ENCODE measurements at places on chromosomes 7 and 10. TPM values are rescaled to one million over a fixed set of nuclear protein-coding genes. Genes with fewer than 3 reads are reported as not detected.

Gene BHLHA15
- 1.9 TPM for total RNA-seq

Gene EEF1AKMT2
- total RNA-seq: 28.0 TPM

DNA sequence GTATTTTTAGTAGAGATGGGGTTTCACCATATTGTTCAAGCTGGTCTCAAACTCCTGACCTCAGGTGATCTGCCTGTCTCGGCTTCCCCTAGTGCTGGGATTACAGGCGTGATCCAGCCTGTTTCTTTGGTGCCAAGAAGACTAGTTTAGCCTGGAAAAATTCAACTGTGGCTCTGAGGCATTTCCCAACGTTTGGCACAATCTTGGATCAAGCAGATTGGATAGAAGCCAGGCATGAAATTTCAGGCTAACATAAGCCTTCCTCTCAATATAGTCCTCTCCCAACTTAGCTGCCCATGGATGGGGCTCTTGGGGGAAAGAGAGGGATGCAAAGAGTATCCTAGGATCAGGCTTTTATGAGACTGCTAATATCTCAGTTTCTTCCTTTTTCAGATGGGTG lies 53.8 kb downstream of the APBB1IP start:
- no peak for DNase-seq

DNA sequence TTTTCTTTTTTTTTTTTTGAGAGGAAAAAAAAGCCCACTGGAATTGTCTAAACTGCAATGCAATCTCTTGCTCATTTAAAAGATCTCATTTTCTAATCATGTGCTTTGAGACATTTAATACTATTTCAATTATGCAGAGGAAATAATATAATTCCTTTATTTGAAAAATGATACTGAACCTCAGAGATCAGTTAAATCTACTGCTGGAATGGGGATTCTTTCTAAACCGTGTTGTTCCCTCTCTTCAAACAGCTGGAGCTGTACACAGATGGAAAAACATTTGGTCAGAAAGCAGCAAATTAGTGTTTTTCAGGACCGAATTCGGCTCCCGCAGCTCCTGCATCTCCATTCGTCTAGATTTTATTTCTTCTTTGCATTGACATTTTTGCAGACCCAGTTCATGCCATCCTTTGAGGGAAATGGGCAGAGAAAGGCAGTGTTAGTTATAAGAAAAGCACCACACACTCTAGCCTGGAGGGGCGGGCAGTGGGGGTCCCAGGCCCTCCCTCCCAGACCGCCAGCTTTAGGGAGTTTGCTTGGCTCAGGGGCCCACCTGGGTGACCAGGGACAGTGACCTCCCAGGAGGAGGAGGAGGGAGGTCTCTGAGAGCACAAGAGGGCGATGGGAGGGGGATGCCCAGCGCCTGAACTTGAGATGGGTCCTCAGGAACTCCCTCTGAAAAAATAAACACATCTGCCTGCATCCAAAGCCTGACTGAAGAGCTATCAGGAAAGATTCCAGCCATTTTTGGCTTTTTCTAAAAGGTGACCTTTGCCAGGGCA lies 32.4 kb downstream of the TRIM8 start:
- DNase-seq: no peak

Gene NOD1
- total RNA-seq: 50.4 TPM

DNA sequence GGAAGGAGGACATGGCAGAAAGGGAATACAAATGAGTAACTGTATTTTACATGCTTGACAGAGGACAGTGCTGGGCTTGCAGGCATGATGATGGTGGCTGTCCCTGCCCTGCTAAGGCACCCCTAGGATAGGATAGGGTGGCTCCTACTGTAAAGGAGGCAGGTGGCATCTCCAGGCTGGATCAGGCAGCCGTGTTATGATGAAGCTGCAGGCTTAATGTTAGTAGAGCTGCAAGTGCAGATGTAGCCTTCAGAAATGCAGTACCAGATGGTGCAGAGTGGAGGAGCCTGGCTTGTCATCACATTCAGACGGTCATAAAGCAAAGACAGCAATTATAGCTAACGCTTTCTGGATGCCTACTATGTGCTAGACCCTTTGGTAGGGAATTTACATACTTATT lies 287.9 kb upstream of the PODXL start:
- DNase-seq: no peak

DNA sequence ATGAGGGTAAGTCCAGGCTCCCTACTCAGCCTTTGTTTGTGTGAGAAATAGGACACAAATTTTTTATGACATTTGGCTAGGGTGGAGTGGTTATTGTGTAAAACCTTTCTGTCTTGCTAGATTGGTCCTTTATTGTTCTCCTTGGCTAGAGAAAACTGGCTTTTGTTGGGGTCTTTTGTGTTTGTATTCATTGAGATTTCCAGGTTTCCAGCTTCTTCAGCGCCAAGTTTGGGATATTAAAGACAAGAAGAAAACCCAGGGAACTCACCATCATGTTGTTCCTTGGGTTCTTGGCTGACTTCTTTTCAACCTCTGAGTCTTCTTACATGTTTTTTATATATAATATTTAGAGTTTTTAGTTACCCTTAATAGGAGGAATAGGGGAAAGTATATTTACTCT lies 310.0 kb downstream of the HPSE2 start:
- DNase-seq: no peak

Gene PIK3AP1
- 8.6 TPM for total RNA-seq

Gene PTCD1
- total RNA-seq: 5.4 TPM

Gene OR2A7
- 16.8 TPM for total RNA-seq

Gene GDF2
- total RNA-seq: not detected

GRCh38 chr7:25460433-25460832 lies 232.1 kb upstream of the NPVF start:
- DNase-seq: no peak

Gene CD36
- total RNA-seq: 137 TPM

Gene FRA10AC1
- 18.6 TPM for total RNA-seq

GRCh38 chr7:86939197-86939814 lies 120.1 kb downstream of the ELAPOR2 start:
- peak; percentile 21 for DNase-seq

- no peak for DNase-seq
Measured at GRCh38 chr10:31004611-31005193, 27.0 kb downstream of the ZNF438 start.

- no peak for DNase-seq
Measured at GRCh38 chr10:122682522-122682921, 17.1 kb downstream of the C10orf120 start.

Gene PLEKHA1
- total RNA-seq: 50.9 TPM

DNA sequence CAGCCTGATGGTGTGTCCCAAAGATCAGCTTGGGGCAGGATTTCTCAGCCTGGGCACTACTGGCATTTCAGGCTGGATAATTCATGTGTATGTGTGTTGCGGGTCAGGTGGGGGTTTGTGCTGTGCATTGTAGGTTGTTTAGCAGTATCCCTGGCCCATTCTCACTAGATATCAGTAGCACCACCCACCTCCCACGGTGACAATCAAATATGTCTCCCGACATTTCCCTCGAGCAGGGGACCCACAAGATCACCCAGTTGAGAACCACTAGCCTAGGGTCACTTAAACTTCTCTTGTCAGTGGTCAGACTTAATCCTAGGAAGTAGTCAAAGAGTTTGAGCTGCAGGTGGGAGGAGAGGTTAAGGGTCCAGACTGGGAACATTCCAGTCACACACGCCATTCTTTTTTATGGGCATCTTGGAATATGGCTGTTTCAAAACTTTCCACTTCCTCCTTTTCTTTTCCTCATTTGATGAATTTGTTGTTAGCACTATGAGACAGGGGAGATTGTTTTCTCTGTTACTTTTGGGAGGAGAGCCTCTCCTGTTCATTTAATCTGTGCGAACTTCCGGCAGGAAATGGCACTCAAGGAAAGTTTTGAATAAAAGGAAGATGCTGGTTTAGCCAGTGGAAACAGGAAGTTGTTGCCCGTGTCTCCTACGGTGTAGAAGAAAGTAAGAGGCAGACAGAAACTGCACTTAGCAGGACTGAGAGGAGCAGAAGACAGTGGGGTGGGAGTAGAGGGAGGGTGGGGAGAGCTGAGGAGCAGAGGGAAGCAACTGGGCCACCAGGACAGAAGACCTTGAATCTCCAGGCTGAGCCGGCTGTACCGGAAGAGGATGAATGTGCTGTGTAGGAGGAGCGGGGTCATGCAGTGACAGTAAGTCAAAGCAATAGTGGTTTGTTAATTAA lies 17.6 kb upstream of the EXOC6 start:
- DNase-seq: no peak

DNA sequence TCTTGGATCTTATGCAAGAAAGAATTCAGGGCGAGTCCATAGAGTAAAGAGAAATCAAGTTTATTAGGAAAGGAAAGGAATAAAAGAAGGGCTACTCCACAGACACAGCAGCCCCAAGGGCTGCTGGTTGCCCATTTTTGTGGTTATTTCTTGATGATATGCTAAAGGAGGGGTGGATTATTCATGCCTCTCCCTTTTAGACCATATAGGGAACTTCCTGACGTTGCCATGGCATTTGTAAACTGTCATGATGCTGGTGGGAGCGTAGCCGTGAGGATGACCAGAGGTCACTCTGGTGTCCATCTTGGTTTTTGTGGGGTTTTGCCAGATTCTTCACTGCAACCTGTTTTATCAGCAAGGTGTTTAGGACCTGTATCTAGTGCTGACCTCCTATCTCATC lies 115.4 kb upstream of the CARD11 start:
- no peak for DNase-seq

DNA sequence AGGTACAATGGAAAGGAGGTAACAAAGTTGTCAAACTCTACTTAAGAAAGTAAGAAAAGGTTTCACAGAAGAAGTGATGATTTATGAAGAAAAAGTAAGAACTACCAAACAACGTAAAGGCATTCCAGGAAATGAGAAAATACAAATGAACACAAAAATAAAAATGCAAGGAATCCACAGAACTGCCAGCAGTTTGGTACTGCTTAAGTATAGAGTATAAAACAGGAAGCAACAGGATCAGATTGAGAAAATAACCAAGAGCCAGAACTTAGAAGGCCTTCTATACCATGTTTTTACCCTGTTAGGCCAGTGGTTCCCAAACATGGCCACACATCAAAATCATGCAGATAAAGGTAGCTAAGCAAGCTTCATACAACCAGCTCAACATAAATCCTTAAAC lies 9.2 kb downstream of the NDUFA5 start:
- no peak for DNase-seq

DNA sequence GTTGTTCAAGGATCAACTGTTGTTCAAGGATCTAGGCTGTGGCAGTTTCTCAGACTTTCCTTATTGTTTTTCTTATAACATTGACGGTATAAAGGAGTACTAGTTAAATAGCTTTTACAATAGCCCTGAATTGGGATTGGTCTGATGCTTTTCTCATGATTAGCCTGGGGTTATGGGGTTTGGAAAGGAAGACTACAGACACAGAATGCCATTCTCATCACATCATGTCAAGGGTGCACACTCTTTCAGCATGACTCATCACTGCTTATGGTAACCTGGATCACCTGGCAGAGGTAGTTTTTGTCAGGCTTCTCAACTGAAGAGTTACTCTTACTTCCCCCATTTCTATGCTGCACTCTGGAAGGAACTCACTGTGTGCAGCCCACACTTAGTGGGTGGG lies 194.2 kb upstream of the NPSR1 start:
- no peak for DNase-seq

DNA sequence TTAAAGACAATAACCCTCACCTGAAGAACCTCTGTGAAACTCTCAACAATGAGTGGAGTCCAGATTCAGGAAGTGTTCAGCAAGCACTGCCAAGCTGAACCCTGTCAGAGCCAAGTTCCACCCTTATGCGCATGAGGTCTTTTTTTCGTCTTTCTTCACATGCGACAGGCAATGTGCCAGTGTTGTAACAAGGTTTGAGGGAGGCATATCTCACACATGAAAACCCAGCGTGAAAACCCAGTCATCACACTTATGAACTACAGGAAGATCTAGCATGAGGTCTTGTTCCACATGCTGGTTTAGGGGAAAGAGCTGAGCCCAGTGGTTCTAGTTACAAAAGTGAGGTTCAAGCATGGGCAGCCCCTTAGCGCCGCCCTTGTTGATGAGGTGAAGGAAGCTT lies 49.7 kb downstream of the RABGEF1 start:
- no peak for DNase-seq

DNA sequence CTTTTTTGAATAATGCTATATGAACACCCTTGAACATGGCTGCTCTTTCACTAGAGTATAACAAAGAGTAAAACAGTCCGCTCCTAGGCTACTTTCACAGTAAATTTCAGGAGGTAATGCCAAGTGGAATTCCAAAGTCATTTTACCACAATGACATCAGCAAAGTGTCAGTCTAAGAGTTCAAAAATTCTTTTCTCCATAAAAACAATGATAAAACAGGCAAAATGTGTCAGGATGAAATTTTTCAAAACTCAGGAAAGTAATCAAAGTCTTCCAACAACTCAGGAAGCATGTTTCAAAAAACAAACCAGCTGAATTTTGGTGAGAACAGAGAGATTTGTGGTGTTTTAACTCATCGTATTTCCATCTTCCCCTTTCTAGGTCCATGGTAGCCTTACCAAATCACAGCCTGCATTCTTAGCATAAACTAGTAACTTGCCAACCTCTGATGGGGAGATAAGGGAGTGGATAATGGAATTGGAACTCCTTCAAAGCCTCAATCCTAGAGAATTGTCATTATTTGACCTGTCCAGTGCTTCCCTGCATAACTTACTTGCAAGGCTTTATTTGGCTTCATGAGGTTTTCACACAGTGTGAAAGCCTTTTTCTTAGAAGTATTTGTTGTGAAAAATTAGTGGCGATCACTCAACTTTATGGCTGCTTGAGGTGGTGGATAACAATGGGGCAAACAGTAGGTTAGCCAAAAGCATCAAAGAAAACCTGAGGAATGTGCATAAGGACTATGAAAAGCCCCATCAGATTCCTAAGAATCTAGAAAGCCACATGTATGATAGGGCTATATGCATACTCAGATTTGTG lies 302.7 kb downstream of the HDAC9 start:
- DNase-seq: no peak

- DNase-seq: no peak
Measured at GRCh38 chr10:86372119-86372783, 5.7 kb upstream of the GRID1 start.

- DNase-seq: no peak
Measured at GRCh38 chr7:452791-453455, 66.7 kb downstream of the PDGFA start.

DNA sequence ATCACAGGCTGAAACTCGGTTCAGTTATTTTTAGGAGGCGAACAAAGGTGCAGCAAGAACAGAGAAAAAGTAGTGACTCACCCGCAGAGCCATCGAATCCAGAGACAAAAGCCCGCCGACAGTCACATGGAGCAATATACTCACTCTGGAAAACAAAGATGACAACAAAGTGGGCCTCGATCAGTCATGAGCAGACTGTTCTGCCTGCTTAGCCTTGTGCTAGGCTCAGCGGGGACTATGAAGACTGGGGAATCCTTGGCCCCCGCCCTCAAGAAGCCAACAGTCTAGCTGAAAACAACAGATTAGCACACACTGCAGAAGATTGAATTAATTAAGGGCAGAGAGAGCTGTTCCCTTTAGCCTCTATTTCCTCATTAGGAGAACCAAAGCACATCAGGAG lies 30.4 kb downstream of the XPNPEP1 start:
- no peak for DNase-seq

Gene CALY
- 1.5 TPM for total RNA-seq
